NCI-H526 (cell line): ENCODE measurements at places on chromosomes 1 and 21.

- DNase-seq: no peak
Observed at GRCh38 chr1:9315411-9316079, 22.9 kb downstream of the SPSB1 start.

DNA sequence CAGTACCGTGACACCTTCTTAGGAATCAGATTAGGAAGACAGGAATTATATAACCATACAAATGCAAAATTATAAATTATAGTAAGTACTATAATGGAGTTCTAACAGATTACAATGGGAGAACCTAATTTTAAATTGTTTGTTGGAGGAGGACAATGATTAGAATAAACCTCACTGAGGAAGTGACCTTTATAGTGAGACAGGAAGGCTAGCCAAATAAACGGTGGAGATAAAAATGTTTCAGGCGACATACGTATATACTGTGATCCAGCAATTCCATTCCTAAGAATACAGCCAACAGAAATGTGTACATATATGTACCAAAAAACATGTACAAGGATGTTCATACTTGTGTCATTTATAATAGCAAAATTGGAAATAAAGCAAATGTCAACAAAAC lies 15.2 kb downstream of the SYNJ1 start:
- no peak for DNase-seq

GRCh38 chr21:40719615-40720014 lies 127.3 kb downstream of the DSCAM start:
- peak; percentile 3 for DNase-seq

DNA sequence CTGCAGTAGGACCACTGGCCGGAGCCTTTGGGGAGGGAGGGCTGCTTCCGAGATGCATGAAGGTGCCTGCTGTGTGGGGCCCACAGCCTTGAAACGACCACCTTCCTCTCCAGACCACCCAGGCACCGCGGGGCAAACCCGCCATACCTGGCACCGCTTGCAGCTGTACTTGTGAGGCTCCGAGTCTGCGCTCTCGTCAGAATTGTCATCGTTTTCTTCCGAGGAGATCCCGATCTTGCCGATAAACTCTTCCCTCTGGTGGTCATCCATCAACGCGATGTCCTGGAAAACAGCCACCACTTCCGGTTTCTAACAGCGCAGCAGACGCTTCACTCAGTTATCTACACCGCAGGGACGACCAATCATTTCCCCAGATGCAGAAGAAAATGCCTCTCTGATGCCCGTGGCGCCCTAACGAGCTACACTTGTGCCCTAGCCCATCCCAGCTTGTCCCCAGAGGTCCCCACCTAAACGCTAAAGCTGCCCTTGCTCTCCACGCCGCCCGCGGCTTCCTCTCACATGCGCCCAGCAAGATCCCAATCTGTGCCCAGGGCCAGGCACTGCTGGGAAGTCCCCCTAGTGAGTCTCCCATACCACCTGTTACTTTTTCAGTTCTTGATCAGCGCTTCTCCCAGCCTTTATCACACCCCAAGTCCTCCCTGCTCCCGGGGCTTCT lies 55.0 kb upstream of the RIPK4 start:
- DNase-seq: no peak

DNA sequence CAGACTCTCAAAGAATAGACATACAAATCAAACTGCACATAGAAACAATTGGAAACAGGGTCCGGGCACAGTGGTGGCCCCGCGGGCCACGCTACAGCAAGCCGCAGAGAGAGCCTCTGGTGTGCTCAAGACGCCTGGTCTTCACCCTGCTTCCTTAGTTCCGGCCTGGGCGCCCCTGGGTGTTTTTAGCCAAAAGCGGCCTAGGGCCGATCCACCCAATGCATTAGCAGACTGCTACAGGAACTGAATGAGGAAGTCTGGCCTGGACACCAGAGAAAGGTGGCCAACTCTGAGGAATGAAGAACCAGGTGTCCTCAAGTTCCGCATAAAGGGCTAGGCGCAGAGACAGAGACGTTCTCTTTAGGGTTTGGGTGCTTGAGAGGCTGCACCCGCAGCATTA lies 1.7 kb downstream of the PRRX1 start:
- no peak for DNase-seq

DNA sequence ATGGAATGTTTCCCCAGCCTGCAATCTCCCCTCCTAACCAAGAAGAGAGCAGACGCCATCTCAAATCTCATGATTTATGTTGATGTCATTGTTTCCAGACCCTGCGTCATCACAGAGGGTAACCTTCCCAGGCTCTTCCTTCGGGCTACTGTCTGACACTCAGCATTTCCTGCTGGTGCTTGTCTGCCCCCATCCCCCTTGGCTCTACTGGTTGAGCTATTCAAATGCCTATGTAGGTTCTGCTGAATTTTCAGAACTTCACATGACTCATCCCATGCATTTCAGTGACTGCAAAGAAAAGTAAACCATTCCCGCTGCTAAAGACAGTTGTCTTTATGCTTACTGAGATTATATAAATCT lies 24.8 kb upstream of the ITPKB start:
- DNase-seq: no peak

GRCh38 chr1:88499671-88500070 lies 184.4 kb upstream of the PKN2 start:
- no peak for DNase-seq

DNA sequence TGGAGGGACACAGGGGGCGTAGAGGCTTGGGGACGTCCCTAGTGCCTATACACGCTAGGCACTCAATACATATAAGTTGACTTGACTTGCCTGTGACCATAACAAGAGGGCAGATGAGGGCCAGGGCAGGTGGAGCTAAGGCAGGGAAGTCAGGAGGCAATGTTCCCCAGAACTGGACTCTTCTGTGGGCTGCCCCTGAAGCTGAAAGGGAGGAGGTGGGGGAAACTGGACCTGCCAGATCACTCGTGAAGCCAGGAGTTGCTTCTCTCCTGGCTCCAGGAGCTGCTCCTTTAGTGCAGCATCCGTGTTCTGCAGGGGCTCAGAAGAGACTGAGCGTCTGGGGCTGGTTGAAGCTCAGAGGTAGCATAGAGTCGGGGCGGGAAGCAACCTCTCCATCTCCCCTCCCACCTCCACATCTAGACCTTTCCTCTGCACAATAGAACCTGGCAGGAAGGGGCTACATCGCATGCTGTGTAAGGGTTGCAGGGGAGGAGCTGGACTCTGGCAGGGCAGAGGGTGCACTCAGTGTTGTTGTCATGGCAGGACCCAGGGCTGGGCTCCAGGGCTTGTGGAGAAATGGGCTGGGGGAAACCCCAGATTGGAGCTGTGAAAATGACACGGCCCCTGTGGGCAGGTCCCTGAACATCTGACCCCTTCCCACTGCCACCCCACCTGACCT lies 2.9 kb upstream of the SEMA4A start:
- DNase-seq: peak; percentile 49

- no peak for DNase-seq
Observed at GRCh38 chr1:71242239-71242638, 161.4 kb upstream of the ZRANB2 start.

DNA sequence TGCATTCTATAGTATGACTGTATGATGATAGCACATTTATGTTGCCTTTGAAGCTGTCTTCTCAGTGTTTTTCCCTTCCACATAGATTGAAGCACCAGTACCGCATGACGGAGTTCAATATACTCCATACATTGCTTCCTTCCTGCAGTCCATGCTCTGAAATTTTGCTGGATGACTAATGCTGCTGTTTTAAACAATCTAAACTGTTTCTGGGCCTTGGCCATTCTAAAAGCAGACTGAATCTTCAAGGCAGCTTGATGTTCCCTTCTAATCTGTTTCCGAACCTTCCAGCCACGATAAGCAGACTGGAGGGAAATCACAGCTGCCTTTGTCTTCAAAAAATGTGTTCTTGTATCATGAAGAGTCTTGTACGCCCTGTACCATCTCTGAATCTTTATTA lies 36.2 kb upstream of the F13B start:
- no peak for DNase-seq

DNA sequence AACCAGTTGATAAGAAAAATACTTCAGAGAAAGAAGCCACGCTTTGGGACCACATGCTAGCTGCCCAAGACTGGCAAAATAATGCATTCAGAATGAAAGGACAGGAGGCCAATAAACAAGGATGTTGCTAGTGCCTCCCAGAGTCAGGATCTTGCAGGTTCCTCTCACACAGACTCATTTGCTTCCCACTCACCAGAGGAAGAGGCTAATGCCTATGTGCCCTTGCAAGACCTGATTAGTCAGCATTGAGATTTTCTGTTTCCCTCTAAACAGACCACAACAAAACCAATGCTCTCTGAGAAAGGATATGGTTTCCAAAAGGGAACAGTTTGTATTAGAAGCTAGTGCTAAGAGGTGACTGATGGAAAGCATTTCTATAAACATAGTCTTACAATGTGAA lies 85.7 kb downstream of the NRDC start:
- DNase-seq: no peak

DNA sequence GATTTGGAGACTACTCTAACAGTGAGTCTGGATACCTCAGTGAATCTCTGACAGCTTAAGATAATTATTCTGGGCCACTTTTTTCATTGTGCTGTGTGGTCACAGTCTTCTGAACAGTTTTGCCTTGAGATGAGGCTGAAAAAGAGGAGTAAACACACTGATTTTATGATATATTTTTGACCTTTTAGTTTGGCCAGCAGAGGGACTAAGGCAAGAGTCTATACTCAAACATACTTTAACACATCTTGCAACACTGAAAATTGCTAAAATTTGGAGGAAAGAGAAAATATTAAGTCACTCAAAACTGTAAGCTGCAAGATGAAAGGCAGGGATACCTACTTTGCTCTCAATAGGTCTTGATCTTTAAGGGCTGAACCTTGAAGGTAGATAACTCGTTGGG lies 182.7 kb downstream of the KCNT2 start:
- no peak for DNase-seq

DNA sequence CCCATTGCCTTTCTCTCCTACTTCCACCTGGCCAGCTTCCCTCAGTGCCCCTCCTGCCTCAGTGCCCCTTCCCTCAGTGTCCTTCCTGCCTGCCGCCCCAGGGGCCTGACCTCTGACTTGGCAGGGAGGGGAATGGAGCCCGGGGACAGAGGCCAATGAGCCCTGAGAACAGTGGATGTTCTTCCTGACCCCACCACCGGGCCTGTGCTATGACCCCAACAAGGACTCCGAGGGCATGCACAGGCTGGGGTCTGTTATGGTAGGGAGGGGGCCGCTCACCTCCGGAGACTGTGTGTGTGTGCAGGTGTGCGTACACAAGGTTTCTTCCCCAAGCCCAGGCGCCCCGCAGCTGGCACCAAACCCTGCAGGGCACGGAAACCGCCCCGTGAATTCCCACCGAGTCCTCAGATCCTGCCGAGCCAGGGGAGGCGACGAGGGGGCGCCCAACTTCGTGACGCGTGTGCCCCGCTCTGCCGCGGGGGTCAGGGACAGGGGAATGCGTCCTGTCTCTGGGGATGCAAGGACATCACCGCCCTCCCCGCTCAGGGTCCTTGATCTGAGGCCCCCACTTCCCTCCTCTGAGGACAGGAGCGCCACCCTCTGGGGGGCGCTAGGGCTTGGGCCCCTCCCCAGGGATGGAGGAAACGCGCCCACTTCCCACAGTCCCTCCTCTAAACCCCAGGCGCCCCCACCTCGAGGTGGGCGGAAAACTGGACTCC lies 766 bp downstream of the RAP1GAP start:
- DNase-seq: peak; percentile 20

DNA sequence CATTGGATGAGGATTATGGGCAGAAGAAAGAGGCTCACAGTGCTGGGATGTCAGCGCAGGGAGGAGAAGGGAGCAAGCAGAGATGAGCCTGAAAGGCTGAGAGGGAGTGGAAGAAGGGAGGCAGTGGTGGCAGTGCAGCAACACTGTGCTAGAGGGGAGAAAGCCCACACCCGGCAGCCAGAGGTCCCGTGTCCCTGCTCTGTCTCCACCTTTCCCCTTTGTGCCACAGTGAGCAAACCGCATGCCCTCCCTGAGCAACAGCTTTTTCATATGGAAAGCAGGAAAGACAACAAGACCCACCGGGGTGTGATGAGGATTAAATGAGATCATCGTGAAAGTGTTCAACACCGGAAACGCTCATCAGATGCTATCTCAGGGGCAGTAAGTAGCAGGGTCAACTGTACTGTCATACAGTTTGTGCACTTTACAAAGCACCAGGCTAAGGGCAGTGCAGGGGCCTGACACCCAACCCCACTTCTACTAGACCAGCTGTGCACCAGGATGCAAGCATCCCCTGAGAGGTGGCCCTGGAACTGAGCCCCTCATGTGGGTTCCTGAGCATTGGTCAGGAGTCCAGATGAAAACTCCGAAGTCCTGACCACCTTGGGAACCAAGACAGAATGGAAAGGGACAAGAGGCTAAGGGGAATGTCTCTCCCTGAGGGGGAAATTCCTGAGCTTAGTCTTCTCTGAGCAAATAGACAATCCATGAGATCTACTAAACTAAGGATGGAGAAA lies 9.1 kb downstream of the NHLH1 start:
- no peak for DNase-seq

- DNase-seq: peak; percentile 97
Observed at GRCh38 chr1:37811027-37811655, 3.1 kb upstream of the YRDC start.

DNA sequence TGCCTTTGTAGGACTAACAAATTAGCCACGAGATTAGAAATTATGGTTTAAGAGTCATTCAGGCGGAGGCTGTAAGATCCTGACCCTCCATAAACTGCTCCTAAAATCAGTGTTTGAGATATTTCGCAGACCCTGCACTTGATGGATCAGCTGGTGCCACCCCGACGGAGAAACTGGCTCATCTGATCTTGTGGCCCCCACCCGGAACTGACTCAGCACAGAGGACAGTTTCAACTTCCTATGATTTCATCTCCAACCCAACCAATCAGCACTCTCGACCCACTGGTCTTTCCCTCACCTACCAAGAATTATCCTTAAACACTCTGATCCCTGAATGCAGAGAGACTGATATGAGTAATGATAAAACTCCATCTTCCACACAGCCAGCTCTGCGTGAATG lies 3.7 kb upstream of the JAM2 start:
- DNase-seq: no peak

DNA sequence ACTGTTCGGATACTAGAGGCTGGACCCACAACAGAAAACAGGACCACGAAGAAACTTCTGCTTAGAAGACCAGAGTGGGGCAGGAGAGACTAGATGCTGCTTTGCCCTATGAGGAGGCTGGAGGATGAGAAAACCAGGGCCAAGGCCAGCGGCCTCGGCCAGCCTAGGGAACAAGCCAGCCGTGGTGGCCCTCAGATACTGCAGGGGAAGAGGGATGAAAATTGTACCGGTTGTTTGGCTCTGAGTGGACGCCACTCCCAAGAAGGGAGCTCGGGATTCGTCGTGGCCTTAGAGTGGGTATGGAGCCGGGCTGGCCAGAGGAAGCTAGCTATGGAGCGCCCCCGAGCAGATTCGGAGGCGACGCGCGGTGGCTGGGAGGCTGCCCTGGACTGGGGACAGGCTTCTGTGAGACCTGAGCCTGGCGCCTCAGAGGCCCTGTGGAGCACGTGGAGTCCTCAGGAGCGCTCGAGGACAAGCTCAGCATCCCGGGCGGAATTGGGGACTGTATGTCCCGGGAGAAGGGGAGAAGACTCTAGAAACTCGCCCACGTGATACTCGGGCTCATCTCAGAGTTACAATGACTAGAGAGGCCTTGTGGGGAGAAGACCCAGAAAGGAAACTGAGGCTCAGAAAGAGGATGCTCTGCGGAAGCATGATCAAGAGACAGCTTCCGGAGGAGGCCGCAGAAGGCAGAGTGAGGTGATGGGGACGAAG lies 2.8 kb downstream of the PRRX1 start:
- DNase-seq: no peak

- no peak for DNase-seq
Observed at GRCh38 chr1:44694863-44695478, 20.5 kb downstream of the ARMH1 start.
